Stimulated activated CD4-positive, alpha-beta T cell treated with anti-CD3 and anti-CD28 coated beads, Interleukin-15, amount 100 ng/mL, for 1 hour (primary cell): ENCODE measurements at places on chromosomes 13 and 19.

GRCh38 chr13:44368062-44368591 lies 5.5 kb upstream of the SERP2 start:
- no peak for DNase-seq

DNA sequence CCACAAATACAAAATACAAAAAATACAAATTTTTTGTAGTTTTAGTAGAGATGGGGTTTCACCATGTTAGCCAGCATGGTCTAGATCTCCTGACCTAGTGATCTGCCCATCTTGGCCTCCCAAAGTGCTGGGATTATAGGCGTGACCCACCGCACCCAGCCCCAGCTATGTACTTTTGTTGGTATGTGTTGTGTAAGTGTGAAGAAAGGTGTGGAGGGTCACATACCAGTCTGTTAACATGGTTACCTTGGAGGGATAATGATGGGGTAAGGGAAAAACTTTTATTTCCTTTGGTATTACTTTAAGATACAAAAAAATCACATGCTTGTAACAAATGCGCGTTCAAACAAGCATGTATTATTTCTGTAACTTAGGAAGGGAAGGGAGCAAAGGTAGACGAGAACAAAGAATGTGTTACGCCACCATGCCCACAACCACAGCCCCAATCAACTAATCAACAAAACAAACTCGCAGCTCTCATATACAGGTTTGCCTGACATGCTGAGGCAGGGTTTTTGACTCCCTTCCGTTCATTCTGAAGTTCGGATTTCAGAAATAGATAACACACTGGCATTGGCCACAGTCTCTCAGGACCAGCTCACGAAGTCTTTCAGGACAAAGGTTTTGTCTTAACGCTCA lies 13.5 kb upstream of the VWA8 start:
- no peak for DNase-seq

DNA sequence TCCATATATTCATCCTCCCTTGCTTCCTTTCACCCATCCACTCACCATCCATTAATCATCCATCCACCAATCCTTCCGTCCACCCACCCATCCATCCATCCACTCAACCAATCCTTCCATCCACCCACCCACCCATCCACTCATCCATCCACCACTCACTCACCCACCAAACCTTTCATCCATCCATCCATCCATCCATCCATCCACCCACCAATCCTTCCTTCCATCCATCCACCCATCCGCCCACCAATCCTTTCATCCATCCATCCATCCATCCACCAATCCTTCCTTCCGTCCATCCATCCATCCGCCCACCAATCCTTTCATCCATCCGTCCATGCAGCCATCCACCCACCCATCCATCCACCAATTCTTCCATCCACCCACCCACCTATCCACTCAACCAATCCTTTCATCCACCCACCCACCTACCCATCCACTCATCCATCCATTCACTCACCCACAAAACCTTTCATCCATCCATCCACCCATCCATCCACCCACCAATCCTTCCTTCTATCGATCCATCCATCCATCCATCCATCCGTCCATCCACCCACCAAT lies 3.0 kb downstream of the SBK3 start:
- no peak for DNase-seq

GRCh38 chr19:28396287-28396831 lies 816.6 kb downstream of the UQCRFS1 start:
- no peak for DNase-seq

- DNase-seq = no peak
Observed at GRCh38 chr13:33191425-33192210, 93.9 kb downstream of the STARD13 start.

DNA sequence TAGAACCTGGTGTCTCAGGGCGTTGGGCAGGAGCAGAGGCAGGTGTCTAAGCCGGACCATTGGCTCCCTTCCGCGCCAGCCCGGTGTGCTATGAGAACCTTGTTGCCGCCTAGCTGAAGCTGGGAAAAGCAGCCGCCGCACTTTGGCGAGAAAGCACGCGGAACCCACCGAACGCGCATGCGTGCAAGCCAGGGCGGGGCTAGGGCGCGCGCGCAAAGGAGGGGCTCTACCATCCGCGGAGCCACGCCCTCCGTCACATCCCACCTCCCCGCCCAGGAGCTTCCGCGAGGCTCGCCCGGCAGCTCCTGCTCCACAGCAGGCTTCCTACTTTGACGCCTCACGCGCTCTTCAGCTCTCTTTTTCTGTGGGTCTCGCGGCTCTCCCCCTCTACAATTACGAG lies 51.3 kb downstream of the WDR87 start:
- peak; percentile 20 for DNase-seq

DNA sequence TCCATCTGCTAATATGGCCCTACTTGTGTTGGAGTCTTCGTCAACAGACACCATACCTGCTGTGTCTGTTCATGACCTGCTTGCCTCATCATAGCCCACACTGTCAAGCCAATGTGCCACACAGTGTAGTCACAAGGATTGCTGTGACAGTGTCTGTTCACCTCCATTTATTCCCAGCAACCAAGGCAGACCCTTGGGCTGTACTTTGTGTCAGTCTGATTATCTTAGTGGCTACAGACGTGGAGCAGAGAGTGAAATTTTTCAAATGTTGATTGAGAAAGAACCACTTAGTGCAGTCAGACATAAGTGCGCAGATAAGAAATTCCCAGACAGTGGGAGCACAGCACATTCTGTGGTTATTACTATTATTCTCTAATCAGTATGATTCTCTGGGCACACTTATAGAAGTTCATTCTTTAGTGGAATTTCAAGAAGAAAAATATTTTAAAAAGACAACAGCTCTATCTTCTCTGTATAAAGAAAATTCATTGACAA lies 184.6 kb downstream of the GPC6 start:
- DNase-seq = no peak

GRCh38 chr19:23394511-23394910 lies 760 bp downstream of the ZNF91 start:
- no peak for DNase-seq

GRCh38 chr19:14639536-14640277 lies 34.9 kb downstream of the ADGRE3 start:
- DNase-seq = no peak

DNA sequence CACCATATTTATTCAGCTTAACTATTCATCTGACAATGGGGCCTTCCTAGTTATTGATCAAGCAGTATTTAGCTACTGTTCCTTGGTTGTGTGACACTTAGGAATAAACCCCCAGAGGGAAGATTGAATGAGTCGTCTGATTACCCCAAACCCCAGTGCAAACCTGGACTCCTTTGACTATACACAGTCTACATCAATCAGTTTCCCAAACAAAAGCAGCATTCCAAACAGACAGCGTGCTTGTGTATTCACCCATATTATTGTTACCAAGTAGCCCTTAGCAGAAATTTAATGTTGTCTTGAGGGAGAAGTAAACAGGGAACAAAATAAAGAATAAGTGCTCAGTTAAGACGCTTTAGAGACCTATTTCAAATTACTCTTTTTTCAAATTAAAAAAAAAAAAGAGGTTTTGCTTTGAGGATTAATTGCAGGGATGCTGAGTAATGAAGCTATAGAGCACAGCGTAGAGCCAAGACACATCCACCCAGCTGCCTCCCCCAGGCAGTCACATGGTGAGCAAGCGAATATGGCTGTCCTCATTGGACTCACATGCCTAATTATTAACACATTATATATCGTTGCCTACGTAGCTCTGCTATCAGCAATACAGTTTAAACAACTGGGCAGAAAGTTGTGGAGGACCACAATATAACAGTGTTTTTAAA lies 14.7 kb upstream of the B3GLCT start:
- no peak for DNase-seq

DNA sequence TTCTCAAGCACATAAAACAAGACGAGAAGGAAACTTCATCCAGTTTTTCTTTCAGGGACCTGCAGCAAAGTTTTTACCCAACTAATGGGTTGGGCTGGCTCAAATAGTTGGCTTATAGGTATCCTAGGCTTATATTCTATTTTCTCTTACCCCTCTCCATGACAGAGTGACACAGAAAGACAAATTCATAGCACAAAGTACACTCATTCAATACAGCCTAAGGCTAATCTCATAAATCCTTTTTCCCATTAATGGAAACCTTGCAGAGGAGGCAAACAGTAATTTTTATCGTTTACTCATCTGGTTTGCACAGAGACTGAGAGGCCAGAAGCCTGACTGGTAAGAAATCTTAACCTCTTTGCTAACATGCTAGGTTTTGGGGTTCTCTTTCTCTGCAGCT lies 1589.9 kb downstream of the SLITRK1 start:
- DNase-seq = no peak

- no peak for DNase-seq
Observed at GRCh38 chr13:76738616-76739015, 147.6 kb downstream of the KCTD12 start.
